ENCODE measurements at places on chromosomes 7 and 10.

GRCh38 chr10:93813507-93814465 is 56.0 kb downstream of the LGI1 start:
- no peak for DNase-seq

DNA sequence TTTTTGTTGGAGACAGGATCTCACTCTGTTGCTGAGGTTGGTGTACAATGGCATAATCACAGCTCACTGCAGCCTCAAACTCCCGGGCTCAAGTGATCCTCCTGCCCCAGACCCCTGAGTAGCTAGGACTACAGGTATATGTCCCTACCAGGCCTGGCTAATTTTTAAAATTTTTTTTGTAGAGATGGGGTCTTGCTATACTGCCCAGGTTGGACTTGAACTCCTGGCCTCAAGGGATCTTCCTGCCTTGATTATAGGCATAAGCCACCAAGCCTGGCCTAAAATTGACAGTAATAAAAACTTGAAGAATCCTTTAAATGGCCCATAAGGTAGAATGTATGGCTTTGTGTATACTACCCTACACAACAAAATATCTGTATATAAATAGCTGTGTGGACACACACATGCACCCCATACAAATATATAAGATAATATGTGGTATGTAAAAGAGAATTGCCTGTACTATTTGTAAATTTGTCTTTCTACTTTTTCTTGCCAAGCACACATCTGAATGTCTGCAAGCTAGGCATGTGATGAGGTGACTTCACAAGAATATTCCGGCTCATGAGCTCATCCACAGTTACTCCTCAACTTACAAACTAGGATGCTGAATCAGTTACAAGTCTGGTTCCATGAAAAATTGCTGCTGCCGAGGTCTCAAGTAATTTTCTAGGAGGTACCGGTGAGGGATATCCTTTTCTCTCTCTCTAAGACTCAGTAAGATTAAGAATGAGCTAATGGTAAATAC is 26.6 kb downstream of the POLR3A start:
- no peak for DNase-seq

- no peak for DNase-seq
Measured at GRCh38 chr7:38154278-38154677, 23.8 kb upstream of the STARD3NL start.

GRCh38 chr10:16611037-16611436 is 89.4 kb upstream of the C1QL3 start:
- DNase-seq, result no peak

- no peak for DNase-seq
Measured at GRCh38 chr10:17460756-17461155, 6.4 kb upstream of the ST8SIA6 start.

GRCh38 chr10:81021428-81022129 is 483.9 kb downstream of the SH2D4B start:
- no peak for DNase-seq

DNA sequence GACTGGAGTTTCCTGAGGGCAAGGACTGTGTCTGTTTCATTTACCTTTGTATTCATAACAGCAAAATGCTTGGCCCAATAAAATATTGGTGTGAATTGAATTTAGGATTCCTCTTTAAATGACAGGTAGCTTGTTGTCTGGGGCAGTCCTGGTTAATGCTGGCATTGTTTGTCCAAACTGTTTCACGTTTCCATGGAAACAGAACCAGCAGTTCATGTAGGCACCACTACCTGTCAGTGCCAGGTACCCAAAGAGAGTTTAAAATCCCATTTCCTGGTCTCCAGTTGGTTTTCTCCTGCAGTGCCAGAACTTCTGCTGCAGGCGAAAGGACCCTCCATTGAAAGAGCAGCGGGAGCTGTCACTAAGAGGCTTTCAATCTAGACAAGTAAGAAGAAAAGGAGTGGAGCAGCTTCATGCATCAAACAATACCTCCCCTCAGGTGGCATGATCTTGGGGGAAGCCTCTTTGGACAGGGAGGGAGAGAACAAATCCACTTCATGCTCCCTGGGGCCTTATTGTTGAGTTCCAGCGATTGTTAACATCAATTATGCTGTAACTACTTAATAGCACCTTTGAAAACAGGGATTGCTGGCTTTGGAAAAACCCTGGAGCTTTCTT is 109.6 kb downstream of the KIF20B start:
- DNase-seq, result no peak

DNA sequence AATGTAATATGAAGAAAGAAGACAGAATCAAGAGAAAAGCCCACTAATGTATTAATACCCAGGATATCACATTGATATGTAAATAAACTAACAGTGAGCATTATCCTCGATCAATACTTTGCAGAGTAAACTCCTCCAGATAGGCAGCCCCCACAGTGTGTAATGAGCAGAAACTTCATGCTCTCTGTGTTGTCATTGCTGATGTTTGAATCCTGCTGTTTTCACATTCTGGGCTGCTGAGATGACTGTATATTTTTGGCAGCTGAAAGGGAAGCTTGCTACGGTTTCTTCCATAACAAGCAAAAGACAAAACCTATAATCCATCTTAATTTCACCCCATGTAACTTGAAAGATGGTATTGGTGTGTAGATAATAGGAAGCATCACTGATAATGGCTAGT is 15.3 kb upstream of the THSD7A start:
- no peak for DNase-seq

DNA sequence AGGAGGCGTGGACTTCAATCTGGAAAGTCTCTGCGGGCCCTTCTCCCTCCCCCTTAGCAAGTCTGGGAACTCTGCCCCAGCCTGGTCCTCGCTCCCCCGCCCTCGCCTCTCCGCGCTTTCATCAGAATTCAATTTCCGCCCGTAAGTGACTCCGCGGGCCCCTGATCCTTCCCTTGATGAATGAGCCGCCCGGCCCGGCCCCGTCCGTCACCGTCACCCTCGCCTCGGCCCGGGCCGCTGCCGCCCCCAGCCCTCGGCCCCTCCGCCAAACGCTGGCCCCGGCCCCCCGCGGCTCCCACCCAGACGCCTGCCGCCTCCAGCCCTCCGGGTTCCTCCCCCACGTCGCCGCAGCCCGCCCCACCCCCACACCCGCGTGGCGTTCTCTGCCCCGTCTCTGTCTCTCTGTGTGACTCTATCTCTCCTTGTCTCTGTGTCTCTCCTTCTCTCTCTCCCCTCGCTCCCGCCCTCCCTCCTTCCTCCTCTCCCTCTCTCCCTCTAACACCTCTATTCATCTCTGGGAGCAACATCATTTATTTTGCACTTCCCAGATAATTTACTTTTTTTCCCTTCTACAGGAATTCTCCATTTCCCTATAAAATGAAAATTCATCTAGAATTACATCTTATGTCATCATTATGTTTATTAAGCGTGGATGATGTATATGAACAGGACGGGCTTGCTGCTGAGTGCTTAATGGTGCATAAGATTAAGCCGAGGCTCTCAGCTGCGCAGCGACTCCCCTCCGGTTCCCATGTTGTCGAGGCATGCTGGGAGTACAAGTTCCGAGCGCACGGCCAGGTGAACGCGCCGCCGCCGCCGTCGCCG is 91.2 kb upstream of the PAX2 start:
- DNase-seq, result no peak

DNA sequence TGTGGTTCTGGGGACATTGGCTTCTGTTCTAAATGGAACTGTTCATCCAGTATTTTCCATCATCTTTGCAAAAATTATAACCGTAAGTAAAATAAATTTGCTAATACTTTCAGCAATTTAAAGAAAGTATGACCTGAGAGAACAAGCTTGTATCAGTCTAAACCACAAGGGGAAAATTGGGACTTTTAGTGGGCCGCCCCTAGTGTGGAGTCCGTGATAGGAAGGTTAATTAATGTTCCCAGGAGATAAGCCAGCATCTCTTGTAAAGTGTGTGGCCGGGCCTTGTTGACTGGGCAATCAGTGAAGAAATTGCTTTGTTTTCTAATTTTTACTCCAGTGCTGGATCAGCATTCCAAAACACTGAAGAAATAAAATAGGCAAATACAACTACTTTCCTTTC is 83.0 kb downstream of the ABCB5 start:
- DNase-seq, result no peak

DNA sequence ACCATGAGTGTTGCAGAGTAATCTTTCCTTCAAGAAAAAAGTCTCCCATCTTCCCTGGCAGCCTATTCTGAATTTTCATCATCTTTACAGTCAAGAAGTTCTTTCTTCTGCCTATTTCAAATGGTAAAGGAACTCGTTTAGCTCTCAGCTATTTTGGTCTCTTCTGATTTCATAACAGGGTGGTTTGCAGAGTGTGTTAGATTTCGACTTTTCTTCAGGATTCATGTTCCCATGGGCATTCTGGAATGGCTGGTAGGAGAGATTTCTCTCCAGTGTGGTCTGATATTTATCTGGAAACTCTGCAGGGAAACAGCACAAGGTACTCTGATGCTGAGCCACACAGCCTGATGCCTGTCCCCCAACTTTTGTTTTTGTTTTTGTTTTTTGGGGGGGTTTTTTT is 111.1 kb upstream of the FAM171A1 start:
- DNase-seq, result no peak

DNA sequence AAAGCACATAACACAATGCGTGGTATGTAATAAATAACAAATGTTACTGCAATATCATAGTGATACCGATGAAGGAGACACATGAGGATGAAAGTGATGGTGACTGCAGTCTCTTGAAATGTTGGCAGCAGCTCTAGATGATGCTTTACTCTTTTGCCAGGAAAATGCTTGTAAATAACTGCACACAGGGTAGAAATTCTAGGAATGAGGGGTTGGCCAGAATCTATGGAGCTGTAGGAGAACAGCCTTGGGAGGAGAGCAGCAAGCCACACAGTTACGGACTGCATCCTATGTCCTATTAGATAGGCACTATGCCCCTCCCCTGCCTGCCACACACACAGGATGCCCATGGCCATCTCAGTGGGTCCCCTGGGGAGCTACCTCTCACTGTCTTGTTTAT is 97.6 kb upstream of the GSDME start:
- DNase-seq, result no peak

DNA sequence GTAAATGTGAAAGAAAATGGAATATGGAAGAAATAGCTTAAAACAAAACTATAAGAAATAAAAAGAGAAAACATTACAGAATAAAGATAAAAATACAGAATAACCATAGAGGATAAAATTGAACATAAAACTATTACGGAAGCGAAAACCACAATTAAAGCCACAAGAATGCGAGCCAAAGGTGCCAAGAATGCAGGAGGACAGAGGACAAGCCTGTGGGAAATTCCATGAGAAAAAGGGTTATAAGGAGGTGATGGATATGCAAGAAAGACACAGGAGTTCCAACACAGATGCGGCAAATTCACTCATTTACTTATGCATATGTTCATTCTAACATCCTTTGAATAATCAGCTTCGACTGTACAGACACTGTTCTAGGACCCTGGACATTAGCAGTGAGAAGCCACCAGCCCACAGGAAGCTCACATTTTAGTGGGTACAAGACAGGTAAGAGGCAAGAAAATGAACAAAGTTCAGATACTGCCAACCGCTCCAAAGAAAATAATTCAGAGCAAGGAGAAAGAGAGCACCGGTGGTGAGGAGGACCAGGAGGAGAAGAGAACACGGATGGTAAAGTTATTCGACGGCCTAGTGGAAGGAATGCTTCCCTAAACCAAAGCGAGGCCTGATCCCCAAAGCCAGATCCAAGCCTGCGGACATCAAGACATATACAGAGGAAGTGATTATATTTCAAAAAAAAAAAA is 213.7 kb upstream of the MGMT start:
- no peak for DNase-seq

GRCh38 chr10:130570074-130570473 is 433.9 kb downstream of the GLRX3 start:
- DNase-seq, result no peak

GRCh38 chr10:6328699-6329423 is 126.1 kb downstream of the PFKFB3 start:
- no peak for DNase-seq

- DNase-seq, result no peak
Measured at GRCh38 chr7:108104324-108104723, 25.8 kb downstream of the LAMB4 start.

DNA sequence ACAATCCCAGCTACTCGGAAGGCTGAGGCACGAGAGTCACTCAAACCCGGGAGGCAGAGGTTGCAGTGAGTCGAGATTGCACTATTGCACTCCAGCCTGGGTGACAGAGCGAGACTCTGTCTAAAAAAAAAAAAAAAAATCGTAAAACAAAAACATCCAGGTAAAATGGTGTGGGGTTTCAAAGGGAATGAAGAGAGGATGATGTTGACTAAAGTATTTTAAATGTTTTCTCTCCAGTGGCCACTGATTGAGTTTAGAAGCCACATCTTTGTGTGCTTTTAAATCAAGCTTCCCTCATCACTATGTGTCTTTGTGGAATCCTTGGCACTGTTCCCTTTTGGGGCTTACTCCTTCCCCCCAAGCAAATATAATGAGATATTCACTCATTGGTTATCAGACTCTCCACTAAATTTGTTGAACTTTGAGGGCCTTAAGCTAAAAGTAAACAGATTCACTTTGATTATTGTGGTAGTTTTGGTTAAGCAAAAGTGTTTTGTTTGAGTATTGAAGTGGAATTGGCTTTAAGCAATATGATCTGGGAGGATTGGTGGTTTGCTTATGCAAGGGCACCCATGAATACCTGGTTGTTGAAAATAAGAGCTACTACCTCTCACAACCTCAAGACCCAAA is 162.9 kb downstream of the CDK14 start:
- DNase-seq, result no peak

DNA sequence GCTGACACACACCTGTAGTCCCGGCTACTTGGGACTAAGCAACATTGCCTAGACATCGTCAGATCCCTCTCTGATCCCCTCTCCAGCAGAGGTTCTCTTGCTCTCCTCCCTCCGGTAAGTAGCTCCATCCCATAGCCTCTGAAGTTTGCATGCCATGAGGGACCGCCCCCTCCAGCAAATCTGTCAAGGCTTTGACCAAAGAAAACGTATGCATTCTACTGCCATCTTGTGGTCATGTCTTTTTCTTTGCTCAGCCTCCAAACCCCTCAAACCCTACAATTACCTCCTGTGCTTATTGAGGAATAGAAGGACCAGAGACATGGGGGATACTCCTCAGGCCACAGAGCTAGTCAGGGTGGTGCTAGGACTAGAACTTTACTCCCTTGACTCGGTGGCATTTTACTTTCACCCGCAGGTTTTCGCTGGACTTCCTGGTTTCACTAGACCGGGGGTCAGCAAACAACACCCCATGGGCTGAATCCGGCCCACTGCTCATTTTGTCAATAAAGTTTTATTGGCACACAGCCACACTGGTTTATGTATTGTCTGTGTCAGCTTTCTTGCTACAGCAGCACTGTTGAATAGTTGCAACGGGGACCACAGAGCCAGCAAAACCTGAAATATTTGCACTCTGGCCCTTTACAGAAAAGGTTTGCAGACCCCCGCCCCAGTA is 202.6 kb upstream of the FOXK1 start:
- peak; percentile 82 for DNase-seq

DNA sequence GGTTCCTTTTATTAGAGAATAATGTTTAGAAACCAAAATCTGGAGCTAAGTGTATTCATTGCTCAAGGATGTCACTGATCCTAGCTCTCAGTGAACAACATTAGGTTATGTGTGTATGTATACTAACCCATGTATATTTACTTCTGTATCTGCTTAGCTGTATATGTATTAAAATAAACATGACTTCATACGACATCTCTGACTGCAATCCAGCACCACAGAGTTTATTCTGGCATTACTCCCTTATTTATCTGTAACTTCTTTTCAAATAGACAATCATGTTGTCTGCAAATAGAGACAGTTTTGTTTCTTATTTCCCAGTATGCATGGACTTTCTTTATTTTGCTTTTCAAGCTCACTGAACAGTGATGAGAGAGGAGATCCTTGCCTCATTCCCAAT is 441.0 kb upstream of the NFE2L3 start:
- DNase-seq, result no peak
